ENCODE measurements at places on chromosomes 4 and X.

DNA sequence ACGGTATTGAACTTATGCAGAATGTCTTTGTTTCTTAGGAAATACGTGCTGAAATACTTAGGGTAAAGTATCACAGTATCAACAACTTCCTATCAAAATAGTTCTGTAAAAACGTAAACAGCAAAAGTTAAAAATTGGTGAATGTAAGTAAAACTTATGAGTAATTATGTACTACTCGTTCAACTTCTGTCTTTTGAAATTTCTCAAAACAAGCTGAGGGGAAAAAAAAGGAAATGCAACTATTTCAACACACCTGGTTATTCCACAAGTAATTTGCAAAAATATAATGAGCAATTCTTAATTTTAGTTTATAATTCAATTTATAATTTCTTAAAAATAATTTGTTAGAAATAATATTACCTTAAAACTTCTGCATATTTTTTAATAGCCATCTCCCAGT lies 8.3 kb downstream of the PPID start:
- DNase-seq = no peak

DNA sequence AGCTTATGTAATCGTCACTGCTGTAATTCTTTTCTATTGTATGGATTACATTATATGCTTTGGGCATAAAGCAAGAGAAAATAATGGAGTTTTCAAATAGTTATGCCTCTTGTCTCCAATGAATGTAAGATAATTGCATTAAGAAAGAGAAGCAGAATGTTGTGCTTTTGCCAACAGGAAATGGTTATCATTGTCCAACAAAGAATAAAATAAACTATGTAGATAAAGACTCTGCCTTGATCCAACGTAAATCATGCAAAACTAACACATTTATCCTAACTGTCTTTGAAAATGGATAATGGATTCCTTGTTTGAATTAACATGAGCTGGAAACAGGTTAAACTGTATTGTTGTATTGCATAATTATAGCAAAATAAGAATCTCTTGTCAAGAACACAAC lies 1709.0 kb downstream of the PCDH7 start:
- no peak for DNase-seq

DNA sequence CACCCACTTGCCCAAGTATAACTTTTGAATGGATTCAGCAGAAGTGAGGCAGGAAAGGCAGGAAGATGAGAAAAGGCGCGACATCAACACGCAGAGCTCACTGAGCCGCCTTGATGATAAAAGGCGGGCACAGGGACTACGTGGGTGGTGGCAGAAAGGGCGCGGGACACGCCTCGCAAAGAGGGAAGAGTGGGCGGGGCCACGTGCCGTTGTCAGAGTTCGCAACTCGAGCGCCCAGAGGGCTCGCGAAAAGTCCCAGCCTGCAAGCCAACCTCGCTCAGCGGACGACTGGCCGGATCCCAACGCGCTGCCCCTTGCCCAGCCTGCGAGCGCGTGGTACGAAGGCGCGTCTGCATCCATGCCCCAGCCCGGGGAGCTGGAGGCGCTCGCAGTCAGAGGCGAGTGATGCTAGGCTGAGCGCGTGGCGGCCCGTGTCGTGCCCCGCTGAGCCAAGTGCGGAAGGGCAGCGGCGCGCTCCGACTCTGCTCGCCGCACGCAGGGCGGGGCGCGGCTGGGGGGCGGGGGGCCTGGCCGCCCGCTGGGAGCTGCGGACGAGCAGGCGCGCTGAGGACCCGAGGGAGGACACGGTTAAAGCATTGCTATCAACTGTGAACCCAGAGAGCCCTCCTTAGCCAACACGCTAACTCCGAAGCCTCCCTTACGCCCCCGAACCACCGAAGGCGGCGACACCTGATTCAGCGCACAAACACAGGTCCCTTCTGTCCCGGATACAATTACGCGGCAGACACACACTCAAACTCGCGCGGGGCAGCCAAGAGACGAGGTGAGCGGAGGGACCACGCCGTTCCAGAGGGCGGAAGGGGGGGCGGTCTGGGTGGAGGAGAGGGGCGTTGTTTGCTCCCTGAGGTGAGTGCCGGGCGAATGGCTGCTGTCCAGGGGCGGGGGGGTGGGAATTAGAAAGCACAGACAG lies at the start of gene UGT8:
TSS of gene UGT8 (plus strand) at position 617 of the 931 bp plus-strand sequence. CDS start 24,074 bp downstream, outside the sequence.
- DNase-seq = no peak

- DNase-seq = no peak
Measured at GRCh38 chr4:162938738-162939485, 227.8 kb downstream of the NAF1 start.

DNA sequence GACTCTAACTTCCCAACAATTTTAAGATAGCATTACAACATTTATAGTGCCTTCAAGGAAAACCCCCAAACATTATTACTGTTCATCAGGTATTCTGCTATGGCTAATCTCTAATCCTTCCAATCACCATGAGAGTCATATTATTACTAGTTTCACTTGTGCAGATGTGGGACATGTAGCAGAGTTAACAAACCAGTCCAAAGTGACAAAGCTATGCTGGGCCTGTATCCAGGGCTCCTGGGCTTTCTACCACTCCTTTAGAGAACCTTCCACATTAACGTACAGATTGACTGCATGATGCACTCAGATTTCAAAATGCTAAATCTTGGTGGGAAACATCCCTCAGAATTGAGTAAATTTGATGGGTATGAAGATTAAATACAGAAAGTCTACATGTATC lies 16.4 kb downstream of the CASP3 start:
- no peak for DNase-seq

- DNase-seq = no peak
Measured at GRCh38 chr4:55255179-55255578, 90.9 kb upstream of the SRD5A3 start.

DNA sequence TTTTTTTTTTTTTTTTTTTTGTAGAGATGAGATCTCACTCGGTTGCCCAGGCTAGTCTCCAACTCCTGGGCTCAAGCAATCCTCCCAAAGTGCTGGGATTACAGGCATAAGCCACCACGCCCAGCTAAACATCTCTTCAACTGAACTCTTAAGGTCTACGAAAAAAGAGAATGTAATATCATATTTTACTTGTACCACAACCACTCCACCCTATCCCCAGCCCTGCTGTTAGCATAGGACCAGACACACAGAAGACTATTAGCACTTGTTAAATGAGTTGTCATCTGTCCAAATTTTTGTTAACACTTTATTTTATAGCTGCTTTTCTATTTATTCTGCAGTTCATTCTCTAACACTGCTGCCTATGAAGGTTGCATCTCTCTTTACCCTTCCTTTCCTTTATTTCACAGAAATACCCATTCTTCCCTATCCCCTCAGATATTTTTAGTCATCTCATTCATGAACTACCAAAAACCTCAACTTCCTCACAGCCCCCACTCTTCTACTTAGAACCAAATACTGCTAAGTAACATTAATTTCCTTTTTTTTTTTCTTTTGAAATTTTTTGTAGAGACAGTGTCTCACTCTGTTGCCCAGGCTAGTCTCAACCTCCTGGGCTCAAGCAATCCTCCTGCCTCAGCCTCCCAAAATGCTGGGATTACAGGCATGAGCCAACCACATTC lies 10.1 kb downstream of the SNX12 start:
- DNase-seq = no peak

DNA sequence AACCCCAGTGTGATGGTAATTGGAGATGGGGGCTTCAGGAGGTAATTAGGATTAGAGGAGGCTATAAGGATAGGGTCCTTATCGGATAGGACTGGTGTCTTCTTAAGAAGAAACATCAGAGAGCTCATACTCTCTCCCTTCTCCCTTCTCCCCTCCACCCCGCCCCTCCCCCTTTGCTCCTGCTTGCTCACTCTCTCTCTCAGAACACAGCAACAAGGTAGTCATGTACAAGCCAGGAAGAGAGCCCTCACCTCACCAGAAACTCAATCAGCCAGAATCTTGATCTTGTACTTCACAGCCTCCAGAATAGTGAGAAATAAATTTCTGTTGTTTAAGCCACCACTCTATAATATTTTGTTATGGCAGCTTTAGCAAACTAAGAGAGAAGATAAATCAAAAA lies 4.5 kb downstream of the DDX60L start:
- DNase-seq = no peak

- no peak for DNase-seq
Measured at GRCh38 chr4:96649536-96649935, 809.6 kb downstream of the PDHA2 start.

DNA sequence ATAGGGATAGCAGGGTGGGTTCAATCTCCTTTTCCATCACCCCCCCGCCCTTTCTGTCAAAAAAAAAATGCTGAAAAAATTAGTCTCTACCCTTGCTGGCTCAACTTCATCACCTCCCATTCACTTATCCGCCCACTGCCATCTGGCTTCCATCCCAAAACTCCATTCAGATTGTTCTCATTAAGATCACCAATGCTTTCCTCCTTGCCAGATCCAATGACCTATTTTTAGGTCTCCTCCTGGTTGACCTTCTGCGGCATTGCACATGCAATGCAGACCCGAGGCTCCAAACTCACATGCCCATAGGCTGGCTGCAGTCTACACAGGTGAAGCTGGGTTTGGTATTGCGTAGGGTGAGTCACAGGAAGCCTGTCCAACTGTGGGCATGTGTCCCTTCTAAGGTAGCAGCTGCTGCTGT lies 21.1 kb upstream of the STIM2 start:
- DNase-seq = no peak

DNA sequence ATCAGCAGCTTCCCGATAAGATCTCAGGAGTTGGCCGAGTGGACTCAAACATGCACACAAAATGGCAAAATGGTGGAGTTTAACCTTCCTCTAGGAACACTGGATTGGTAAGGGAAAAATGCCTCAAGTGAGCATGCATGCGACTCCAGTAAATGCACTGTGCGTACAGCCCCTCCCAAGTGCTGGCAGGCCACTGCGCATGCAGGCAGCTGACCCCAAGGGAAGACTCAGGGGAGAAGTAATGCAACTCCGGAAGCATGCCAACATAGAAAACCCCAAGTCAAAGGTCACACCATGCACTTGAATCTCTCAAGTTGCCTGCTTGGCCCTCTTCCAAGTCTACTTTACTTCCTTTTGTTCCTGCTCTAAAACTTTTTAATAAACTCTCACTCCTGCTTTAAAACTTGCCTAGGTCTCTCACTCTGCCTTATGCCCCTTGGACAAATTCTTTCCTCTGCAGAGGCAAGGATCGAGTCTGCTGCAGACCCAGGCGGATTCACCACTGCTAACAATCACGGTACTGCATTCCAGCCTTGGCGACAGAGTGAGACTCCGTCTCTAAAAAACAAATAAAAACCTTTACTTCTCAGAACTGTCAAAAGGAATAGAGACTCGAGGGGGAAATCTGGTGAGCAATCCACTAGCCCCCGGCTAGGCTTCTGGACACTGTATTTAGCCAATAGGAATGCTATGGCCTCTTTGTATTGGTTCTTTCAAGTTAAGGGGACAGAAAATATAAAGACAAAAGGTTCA lies 33.5 kb downstream of the NYX start:
- DNase-seq = no peak

GRCh38 chr4:98262431-98262830 lies 1.2 kb downstream of the RAP1GDS1 start:
- DNase-seq = no peak

GRCh38 chr4:35723973-35724372 lies 520.3 kb downstream of the ARAP2 start:
- DNase-seq = no peak

- peak; percentile 39 for DNase-seq
Measured at GRCh38 chr4:41281038-41281634, 24.4 kb downstream of the UCHL1 start.

- DNase-seq = no peak
Measured at GRCh38 chr4:53545273-53545672, 46.0 kb downstream of the LNX1 start.

GRCh38 chr4:118968813-118969212 lies 80.2 kb downstream of the SYNPO2 start:
- no peak for DNase-seq

DNA sequence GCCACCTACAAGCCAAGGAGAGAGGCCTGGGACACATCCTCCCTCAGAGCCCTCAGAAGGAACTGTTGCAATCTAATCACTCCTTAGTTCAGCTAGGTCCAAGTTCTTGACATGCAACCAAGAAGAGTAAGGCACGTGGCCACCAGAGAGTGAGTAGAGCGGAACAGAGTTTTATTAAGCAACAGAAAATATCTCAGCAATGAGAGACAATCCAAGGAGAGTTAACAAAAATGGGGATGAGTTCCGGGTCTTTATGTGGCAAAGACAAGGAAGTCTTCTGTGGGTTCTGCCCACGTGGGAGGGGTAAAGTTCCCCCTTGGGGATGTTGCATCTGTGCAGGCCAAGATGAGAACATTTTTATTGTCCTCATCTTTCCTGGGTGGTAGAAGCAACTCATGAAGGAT lies 38.5 kb upstream of the PROM1 start:
- DNase-seq = no peak

DNA sequence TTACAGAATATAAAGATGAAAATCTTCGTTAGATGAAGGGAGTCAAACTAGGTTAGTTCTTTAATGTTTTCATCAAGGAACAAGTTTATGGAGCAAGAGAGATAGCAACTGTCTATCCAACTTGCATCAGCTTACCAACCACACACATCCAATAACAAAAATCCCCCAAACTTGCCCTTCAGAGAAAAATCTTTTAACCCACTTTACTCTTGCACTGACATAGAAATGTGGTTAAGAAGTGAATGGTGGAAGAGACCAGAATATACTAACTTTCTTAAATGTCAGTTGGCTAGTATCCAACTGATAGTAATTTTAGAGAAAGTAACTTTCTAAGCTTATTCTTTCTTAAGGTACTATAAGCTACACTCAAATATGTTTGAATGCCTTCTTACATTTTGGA lies 1.7 kb upstream of the RAB9A start:
- no peak for DNase-seq

- no peak for DNase-seq
Measured at GRCh38 chr4:25879991-25880651, 17.3 kb upstream of the SEL1L3 start.

DNA sequence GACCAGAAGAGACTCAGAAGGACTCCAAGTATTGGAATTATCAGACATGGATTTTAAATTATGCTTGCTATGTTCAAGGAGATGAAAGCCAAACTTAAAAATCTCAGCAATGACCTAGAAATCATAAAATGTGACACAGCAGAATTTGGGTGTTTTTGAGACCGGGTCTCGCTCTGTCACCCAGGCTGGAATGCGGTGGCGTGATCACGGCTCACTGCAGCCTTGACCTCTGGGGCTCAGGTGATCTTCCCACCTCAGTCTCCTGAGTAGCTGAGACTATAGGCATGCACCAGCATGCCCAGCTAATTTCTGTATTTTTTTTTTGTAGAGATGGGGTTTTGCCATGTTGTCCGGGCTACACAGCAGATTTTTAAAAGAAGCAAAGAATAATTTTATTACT lies 12.7 kb downstream of the TAB3 start:
- DNase-seq = no peak

GRCh38 chrX:125205918-125206665 lies 113.6 kb upstream of the TEX13C start:
- DNase-seq = no peak

DNA sequence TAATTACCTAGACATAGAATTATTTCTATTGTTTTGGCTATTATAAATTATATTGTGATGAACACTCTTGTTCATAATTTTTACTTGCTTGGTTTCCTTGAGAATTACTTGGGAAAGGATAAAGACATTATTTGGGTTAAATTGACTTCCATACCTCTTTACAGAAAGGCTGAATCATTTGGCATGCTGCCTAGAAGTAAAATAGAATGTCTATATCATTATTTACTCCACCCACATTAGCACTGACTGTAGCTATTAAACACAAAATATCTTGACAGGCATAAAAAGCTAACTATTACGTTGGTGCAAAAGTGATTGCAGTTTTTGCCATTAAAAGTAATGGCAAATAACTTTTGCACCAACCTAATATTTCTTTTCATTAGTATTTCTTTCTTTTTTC lies 29.7 kb upstream of the ADH6 start:
- no peak for DNase-seq
